ENCODE measurements at places on chromosomes 6 and 20.
A peak's percentile ranks its signal among the peaks of the same experiment; 100 is the strongest.

GRCh38 chr6:132998418-132998817, 184.0 kb downstream of the RPS12 start:
- no peak for DNase-seq
- no peaks in the 10 kb centered on the region for H3K27me3 ChIP-seq
- H3K36me3 ChIP-seq: no peaks in the 10 kb centered on the region
- no peak overlapping the region for H3K4me3 ChIP-seq

DNA sequence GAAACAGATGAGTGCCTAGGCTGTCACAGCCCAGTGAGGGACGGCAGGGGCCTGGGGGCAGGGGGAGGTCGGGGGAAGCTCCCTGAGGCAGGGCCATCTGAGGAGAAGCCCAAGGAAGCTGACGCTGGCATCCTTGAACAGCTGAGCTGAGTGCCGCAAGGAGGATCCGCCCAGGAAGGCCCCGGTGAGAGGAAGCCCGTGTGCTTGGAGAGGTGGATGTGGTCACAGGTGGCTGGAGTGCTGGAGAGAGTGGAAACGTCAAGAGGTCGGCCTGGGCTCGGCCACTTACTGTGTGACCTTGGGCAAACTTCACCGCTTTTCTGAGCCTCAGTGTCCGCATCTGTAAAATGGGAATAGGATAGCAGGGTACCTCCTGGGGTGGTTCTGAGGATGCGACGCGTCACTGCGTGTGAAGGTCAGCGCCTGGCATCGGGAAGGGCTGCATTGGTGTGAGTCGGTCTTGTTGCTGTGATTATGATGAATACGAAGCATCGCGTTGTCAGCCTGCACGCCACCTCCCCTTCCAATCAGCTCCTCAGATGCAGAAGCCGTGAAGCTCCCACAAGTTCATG, 116.1 kb upstream of the PTPN1 start:
- H3K36me3 ChIP-seq: no peaks in the 10 kb centered on the region
- H3K27ac ChIP-seq: no peak overlapping the region
- no peak overlapping the region for H3K4me3 ChIP-seq

- DNase-seq: no peak
- no peaks in the 10 kb centered on the region for H3K36me3 ChIP-seq
- peak overlapping the region; percentile 82 for H3K27ac ChIP-seq
- H3K4me1 ChIP-seq: peaks cover 11% of the 10 kb centered on the region
Measured at GRCh38 chr6:144063246-144063743, 32.1 kb downstream of the SF3B5 start.

DNA sequence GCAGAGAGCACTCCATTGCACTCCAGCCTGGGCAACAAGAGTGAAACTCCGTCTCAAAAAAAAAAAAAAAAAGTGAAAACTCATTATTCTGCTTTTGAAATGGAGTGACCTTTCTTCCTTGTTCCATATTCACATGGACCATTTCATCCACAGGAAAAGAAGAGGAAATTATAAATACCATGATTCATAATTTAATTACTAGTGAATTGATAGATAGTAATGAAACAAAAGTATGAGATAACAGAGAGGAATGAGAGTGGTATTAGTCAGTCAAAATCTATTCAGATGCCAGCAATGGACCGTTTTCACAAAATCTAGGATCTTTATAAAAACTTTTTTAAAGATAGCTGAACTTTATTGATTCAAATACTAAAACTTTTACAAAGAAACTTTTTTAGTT, 443.1 kb upstream of the FLRT3 start:
- H3K4me3 ChIP-seq: no peak overlapping the region
- no peaks in the 10 kb centered on the region for H3K27me3 ChIP-seq
- no peaks in the 10 kb centered on the region for H3K4me1 ChIP-seq
- H3K36me3 ChIP-seq: no peaks in the 10 kb centered on the region
- no peak overlapping the region for H3K27ac ChIP-seq

DNA sequence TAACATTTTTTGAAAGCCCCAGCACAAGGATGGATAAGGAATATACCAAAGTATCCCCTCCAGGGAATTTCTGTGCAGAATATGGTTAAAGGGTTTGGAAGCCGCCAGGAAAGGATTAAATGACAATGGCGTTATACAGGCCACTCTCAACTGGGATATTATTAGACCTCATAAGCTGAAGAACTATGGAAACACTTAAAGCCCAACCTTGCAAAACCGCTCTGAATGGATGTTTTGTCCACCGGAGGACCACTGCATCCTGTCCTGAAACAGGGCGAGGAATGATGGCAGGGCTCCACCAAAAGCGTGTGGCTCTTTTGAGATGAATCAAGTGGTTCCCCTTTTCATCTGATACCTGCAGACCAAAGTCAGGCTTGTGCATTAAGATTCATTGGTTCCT, 32.4 kb downstream of the NFATC2 start:
- H3K27me3 ChIP-seq: no peaks in the 10 kb centered on the region
- no peak overlapping the region for H3K4me3 ChIP-seq
- H3K27ac ChIP-seq: no peak overlapping the region
- no peak for DNase-seq

All from CD8-positive, alpha-beta memory T cell (primary cell).